Right hindlimb (tissue), 1 donor: ENCODE measurements at places on chromosomes 7 and 10.

DNA sequence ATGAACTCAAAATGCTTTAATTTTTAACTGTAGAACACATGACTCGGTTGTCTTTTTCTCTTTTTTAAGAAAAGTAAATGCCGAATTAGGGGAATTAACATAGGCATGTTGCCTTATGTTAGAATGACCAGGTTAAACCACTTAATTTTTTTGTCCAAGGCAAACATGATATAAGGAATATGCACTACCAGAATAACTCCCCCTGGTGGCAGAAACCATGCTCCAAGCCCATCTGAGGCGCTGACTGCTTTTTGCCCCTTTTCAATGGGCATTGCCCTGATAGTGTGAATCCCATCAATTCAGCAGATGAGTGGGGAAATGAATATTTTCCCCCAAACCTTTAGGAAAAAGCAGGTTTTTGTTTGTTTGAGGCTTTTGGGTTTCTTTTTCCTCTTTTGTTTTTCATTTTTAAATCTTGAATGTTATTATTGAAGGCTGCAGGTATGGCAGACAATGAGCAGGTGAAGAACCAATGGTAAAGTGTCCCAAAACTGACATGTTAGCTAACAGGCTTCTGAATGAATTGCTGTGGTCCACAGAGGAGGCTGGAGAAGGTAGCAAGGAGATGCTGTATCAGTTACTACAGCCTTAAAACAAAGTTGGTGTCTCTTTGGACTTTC, 284.3 kb downstream of the SORCS3 start:
- no peak for DNase-seq

DNA sequence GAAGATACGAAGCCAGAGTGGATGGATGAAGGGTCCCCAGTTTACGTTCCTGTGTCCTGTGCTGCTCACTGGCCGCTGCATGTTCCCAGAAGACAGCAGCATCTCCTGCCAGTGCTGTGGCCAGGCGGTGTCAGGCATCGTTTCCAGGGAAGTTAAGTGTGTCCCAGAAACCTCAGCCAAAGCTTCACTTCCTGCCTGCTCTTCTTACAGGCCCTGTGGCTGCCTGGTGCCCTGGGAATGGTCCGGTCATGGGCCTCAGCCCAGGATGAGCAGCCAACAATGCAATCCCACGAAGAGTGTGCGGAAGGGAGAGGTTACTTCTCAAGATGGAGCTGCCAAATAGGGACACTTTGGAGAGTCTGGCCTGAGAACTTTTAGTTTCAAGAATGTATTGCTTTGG, 99.7 kb upstream of the TARP start:
- no peak for DNase-seq

- DNase-seq, result no peak
Observed at GRCh38 chr10:57162231-57162630, 801.2 kb upstream of the ZWINT start.

DNA sequence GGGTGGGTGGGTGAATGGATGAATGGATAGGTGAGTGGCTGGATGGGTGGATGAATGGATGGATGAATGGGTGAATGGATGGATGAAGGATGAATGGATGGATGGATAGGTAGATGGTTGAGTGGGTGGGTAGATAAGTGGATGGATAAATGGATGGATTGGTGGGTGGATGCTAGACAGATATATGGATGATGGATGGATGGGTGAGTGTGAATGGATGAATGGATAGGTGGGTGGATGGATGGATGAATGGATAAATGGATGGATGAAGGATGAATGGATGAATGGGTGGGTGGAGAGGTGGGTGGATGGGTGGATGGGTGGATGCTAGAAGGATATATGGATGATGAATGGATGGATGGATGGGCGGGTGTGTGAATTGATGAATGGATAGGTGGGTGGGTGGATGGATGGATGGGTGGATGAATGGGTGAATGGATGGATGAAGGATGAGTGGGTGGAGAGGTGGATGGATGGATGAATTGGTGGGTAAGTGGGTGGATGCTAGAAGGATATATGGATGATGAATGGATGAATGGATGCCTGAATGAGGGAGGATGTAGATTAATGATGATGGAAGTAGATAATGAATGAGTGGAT, 20.4 kb downstream of the ELFN1 start:
- DNase-seq, result no peak

- no peak for DNase-seq
Observed at GRCh38 chr10:27710014-27710413, 35.6 kb downstream of the MKX start.

DNA sequence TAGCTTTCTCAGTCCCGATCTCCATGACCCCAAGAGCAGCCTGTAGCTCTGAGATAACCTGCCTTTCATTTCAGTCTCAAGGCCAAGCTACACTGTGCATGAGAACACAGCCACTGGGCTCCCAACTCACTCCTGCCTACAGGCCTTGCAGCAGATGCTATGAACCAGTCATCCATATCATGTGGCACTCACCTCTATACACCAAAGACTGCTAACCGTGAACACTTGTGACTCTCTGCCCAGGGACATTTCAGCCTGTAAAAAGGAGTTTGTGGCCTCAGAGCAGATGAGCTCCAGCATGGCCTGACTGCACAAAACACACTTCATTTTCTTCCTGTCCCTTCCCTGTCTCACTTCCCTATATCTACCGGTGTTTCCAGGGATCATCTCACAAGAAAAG, 56.9 kb upstream of the NPY start:
- no peak for DNase-seq

DNA sequence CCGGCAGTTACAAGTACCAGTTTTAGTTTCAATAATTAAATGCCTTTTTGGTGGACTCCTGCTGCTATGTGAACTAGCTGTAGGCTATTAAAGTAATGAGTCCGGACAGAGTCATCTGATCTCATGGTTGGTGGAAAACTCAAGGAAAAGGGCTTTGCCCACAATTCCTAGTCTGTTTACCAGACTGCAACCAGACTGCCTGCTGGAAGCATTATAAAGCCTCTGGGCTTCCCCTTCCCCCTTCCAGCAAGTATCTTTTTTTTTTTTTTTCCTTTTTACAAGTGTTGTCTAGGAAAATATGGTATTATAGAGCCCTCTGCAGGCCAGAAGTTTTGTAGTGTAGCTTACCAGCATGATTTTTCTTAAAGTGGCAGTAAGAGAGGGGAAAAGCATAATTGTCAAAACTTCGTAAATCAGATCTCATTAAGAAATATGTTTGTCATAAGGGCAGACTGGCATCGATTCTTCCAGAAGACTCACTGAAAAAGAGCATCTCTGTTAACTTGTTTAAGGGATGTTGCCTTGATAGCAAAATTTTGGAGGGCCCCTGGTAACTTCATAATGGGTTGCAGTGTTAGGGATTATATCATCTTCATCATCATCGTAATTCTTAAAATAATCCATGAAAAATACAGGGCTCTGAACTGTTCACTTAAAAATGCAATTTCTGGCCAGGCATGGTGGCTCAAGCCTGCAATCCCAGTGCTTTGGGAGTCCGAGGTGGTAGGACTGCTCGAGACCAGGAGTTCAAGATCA, 181.3 kb downstream of the TAX1BP1 start:
- peak; percentile 73 for DNase-seq

GRCh38 chr10:78780551-78780961, 288.2 kb upstream of the ZMIZ1 start:
- DNase-seq, result peak; percentile 15

- DNase-seq, result no peak
Observed at GRCh38 chr7:71507680-71508602, 376.0 kb downstream of the GALNT17 start.

DNA sequence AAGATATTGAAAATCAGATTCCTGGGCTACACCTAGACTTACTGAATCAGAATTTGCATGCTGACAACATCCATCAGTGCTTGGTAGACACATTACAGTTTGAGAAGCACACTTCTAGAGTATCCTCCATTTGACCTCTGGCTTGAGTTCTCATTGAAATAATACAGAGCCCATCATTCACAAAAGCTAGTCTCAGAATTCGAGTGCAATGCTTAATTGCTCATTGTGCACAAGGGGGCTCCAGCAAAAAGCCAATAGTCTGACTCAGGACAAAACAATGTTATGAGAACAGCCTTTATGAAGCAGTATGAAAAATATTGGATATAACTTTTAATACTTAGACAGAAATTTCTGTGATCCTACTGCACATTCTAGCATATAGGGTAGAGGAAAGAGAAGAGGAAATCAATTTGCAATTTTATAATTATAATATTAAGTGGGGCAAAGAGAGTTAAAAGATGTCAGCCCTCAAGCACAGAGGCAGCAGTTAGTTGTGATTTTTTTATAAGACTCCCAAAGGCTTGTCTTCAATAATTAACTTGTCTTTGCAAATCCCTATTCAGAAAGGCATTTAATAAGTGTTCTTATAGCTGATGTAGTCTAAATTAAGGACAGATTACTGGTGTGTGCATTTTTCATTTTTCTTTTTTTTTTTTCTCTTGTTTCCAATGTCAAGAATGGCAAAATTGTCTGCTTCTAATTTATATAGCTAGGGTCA, 105.8 kb upstream of the ANK3 start:
- DNase-seq, result no peak

DNA sequence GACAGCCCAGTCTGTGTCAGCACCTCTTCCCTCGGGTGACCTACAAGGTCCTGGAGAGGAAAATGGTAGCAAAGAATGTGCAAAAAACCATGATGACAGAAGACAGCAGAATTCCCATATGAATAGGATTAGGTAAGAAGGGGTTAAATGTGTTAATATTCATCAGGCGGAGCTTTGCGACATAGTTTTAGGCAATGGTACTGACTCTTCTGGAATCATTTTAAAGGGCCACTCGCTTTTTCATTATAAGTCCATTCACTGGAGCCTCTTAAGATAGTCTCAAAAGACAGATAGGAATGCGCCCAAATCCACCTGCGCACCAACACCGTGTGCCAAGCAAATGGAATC, 38.2 kb downstream of the DLG5 start:
- DNase-seq, result no peak

GRCh38 chr7:104029765-104030164, 40.3 kb upstream of the RELN start:
- no peak for DNase-seq

DNA sequence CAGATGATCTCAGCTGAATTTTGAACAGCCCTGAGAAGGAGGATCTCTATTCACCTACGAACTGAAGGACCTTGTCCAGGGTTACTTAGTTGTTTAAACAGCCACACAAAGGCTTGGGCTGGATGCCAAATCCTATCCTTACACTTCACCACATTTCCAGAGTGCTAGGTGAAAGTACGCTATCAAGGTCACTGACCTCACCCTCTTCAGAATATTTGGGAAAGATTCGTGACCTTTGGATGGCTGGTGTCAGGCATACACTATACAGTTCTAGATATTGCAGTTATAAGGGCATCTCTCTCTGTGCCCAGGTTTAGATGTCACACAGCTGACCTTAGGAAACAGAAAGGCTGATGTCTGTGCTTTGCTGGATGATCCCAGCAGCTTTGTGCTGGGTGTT, 61.2 kb upstream of the ABLIM1 start:
- DNase-seq, result no peak

- no peak for DNase-seq
Observed at GRCh38 chr10:484925-485661, 204.4 kb downstream of the DIP2C start.

DNA sequence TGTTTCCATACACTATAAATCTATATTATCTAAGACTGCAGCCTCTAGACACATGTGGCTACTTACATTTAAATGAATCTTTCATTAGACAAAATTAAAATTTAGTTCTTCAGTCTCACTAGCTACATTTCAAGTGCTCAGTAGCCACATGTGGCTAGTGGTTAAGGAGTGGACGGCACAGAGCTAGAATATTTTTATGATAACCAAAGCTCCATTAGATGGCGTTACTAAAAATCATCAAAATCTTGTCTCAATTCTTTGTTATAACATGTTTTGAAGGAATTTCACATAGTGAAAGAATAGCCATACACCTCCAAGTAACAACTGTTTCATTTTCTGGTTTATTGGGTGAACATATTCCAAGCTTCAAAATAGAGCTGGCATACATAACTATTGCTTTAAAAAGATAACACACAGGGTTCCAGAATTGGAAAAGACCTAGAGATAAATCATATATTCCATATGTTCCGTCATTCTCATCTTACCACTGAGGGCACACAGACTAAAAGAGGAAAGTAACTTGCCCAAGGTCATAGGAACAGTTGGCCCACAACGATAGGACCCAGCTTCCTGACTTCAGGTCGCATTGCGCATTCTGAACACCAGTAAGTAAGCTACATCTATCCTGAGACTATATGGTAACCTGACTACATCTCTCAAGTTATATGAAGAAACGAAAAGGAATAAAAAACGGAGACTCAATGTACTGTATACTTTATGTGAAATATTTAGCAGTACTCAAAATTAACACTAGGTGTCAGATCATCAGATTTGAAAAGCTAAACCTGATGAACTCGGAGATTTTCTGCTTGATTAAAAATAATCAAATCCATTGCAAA, 66.6 kb downstream of the CAV1 start:
- no peak for DNase-seq

DNA sequence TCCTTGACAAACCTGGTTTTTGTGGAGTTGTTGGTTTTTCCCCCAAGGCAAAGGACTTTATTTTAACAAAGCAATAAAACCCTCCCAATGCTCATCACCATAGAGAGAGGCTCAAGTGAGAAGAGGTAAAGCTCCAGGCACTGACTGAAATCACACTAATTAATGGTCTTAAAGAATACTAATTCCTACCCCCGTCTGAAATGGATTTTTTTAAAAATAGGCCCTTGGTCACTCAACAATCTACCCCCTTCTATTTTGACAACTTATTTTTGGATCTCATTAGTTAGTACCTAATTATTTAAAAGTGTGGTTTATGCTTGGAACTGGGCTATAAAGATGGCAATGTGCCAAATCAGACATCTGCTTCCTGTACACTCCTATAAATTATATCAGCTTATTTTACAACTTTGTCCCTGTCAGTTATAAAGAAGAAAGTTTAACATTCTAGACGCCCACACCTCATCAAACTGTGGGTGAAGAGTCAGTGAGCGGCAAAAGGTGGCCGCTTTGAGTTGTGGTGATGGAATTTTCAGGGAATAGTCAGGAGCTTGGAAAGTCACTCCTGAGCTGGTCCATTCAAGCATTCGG, 10.6 kb downstream of the GLI3 start:
- DNase-seq, result no peak

DNA sequence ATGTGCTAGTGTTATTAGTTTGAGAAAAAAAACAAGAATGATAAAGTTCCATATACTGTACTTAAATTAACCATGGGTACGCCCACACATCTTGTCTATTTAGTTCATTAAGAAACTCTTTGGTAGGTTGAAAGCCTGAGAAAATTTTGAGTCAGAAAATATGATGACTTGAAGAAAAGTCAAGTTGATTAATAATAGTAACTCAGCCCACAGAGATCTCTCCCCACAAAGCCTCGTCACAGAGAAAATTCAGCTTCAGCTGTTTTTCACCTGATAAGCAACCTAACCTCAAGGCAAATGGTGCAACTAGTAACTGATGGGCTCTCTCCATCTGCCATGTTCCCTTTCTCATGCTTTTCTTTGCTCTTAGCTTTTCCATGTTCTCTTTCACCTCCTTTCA, 1021.6 kb downstream of the GATA3 start:
- no peak for DNase-seq

DNA sequence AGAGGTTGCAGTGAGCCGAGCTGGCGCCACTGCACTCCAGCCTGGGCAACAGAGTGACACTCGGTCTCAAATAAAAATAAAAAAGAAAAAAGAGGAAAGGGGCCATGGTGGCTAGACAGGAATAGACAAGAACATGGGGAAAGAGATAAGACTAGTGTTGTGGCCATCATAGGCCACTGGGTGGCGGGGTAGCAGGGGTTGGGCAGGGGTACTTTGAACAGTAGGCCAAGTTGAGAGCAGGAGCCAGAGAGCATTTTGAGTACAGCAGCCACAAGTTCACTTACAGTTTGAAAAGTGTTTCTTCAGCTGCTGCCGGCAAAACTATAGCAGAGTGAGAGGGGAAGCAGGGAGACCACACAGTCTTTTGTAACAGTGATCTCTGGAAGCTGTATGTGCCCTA, 656.0 kb downstream of the CNTNAP2 start:
- DNase-seq, result peak; percentile 18

- DNase-seq, result no peak
Observed at GRCh38 chr10:98264378-98265065, 3.5 kb downstream of the LOXL4 start.
